ENCODE measurements at places on chromosomes 3 and 15. TPM values are rescaled to one million over a fixed set of nuclear protein-coding genes. Genes with fewer than 3 reads are reported as not detected.

The SLC51A gene
- polyA plus RNA-seq = 7.1 TPM

The CDCP1 gene
- polyA plus RNA-seq = 0.26 TPM

The RTP4 gene
- 0.27 TPM for polyA plus RNA-seq

- peak; percentile 39 for DNase-seq
Measured at GRCh38 chr3:86828751-86829150, 162.2 kb downstream of the VGLL3 start.

DNA sequence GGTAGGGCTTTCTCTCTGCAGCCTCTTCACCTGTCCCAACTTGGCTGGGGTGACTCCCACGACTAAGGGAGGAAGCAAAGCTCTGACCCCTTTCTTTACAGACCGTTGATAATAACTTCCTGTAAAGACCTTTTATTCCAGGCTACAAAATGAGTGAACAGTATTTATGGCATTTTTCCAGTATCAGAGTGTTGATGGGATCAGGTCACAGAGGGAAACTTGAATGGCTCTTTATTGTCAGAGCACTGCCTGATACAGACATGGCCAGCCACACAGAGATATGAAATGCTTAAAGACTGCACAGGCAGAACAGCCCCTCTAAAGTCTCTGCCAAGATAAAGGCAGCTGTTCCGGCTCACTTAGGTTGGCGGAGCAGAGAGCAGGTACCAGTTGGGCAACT lies 1033.9 kb upstream of the NR2F2 start:
- DNase-seq = no peak

DNA sequence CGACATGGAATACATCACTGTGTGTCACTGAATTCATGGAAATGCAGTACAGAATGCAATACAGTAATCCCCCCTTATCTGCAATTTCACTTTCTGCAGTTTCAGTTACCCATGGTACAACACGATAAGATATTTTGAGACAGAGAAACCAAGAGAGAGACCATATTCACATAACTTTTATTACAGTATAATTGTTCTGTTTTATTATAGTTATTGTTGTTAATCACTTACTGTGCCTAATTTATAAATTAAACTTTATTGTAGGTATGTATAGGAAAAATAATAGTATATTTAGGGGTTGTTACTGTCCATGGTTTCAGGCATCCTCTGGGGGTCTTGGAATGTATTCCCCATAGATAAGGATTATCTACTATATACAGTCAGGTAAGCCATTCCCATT lies 61.8 kb downstream of the MBNL1 start:
- DNase-seq = no peak

DNA sequence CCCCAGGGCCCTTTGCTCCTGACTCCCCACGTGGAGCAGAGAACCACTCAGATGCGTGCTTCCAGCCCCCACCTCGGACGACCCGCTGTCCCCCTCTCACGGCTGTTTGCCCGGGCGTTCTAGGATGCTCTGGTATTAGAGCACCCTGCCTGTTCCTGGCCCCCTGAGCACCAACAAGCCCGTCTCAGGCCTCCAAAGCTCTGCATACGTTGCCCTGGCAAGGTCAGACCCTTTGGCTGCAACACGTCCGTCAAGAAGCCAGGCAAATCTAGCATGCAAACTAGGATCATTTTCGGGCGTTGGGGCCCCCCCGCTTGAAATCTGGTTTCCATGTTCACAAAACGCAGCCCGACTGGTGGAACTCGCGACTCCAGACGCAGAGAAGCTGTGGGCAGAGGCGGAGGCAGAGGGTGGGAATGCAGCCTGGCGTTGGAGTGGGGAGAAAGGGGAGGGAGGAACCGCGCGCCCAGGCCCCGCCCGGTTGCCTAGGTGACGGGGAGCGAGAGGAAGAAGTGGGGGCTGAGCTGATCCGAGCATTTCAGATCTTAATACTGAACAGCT lies 86.2 kb upstream of the PIAS1 start:
- peak; percentile 74 for DNase-seq

- no peak for DNase-seq
Measured at GRCh38 chr15:70492240-70493177, 270.8 kb downstream of the UACA start.

Measured in muscle of back (tissue), 13 donors.